CD14-positive monocyte (primary cell): ENCODE measurements at places on chromosomes 7 and 10. TPM values are rescaled to one million over a fixed set of nuclear protein-coding genes. Genes with fewer than 3 reads are reported as not detected.

GRCh38 chr10:29327746-29328102, 38.9 kb downstream of the LYZL1 start:
- no peaks in the 10 kb centered on the region for H3K4me1 ChIP-seq
- DNase-seq, result no peak
- H3K27ac ChIP-seq, result no peak overlapping the region
- no peaks in the 10 kb centered on the region for H3K36me3 ChIP-seq
- no peak overlapping the region for H3K4me3 ChIP-seq
- H3K27me3 ChIP-seq, result no peaks in the 10 kb centered on the region

DNA sequence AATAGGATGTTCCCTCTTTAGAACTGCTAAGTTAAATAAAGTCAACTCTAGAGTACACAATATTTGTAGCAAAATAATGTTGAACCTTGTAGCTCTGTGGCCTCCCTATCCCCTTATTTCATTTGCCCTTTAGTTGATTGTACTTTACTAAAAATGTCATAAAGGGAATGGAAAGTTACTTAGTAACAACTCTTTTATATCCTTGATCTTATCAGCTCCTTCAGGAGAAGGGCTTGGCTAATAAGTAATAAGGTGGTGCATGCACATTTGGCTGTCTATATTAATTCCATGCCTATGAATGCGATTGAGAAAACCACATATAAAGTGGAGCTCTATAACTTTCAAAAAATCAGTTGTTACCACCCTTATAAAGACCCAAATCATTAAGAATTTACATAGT, 41.5 kb upstream of the GATA3 start:
- DNase-seq, result no peak
- H3K4me1 ChIP-seq, result no peaks in the 10 kb centered on the region
- H3K36me3 ChIP-seq, result peaks cover 66% of the 10 kb centered on the region

GRCh38 chr10:26437637-26438461, at the start of gene APBB1IP:
Gene APBB1IP (plus strand): TSS chr10:26438341. CDS start chr10:26492327, 53,986 bp downstream.
- H3K27ac ChIP-seq, result peak within 1 kb of the TSS; percentile 96
- peaks cover 58% of the 10 kb centered on the region for H3K4me1 ChIP-seq
- peak; percentile 96 for DNase-seq
- peak within 1 kb of the TSS; percentile 61 for H3K4me3 ChIP-seq
- no peaks in the 10 kb centered on the region for H3K27me3 ChIP-seq

The MSMB gene
- not detected for polyA plus RNA-seq

The HECW1 gene
- not detected in 2 replicates for polyA plus RNA-seq
